ENCODE measurements at places on chromosomes 7 and 10.

GRCh38 chr10:75600833-75601232 is 169.4 kb downstream of the LRMDA start:
- no peak for DNase-seq

DNA sequence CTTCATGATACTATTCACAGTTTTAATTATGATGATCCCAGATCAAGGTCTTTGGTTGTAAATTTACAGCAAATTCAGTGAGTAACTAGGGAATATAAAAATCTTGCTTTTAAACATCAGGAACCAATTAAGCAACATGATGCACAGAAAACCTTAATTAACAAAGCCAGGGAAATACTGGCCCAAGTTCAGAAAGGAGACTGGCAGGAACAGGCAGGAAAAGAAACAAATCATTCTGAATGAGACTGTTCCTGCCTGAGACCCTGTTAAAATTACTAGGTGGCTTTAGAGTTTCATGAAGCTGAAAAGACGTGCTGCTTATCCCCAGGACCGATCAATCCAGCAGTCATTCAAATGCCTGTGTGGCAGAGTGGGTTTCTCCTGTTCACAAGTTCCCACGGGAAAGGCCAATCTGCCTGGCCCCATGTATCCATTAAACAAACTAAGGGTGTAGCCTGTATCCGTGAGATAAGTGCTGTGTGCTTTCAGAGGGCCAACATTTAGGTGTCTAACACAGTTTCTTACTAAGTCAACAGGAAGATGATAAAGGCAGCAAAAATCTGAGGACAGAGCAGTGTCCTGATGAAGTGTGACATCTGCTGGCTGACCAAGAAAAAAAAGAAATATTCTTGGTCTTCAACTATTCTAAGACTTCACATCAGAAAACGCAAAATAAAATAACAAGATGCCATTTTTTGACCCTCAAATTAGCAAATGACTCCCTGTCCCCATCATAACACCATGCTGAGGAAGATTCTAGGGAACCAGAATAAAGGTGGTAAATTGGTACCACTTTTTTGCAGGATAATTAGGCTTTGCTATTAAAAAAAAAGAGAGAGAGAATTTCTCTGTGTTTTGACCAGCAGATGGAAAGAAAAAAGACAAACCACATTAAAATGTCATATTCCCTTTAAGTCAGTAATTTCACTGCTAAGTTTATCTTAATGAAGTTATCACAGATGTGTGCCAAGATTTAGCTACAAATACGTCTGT is 34.2 kb downstream of the PUS7 start:
- no peak for DNase-seq

- no peak for DNase-seq
Measured at GRCh38 chr7:28418966-28419365, 6.6 kb downstream of the CREB5 start.

DNA sequence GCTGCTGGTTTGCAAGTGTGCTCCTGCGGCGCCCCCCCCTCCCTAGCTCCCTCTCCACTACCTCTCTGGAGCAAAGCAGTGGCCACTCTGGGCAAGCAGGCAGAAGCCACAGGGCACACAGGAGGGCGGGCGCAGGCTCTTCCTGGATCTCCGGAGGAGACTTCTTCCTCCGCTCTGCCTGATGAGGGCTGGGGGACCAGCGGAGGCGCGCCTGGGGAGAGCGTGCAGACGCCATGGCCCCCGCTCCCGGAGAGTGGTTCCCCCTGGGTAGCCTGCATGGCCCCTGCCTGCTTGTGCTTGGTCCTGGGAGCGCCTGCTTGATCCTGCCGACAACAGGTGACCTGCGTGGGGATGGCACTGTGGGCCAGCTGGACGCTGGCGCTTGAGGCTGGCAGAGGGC is 29.0 kb downstream of the ANKMY2 start:
- no peak for DNase-seq

DNA sequence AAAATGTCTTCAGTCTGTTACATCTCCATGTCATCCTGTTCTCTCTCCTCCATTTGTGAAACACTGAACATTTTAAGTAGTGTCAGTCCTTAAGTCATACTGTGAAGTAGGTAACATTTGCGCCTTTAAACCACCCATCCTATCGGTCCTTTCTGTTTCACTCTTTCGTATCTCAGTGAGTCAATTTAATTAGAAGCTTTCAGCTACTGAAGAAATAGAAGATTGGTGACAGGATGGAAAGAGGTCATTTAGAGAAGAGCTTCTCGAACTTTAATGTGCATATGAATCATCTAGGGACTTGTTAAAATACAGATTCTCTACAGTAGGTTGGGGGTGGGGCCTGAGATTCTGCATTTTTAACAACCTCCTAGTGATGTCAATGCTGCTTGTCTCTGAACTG is 113.4 kb downstream of the SRI start:
- DNase-seq: no peak

DNA sequence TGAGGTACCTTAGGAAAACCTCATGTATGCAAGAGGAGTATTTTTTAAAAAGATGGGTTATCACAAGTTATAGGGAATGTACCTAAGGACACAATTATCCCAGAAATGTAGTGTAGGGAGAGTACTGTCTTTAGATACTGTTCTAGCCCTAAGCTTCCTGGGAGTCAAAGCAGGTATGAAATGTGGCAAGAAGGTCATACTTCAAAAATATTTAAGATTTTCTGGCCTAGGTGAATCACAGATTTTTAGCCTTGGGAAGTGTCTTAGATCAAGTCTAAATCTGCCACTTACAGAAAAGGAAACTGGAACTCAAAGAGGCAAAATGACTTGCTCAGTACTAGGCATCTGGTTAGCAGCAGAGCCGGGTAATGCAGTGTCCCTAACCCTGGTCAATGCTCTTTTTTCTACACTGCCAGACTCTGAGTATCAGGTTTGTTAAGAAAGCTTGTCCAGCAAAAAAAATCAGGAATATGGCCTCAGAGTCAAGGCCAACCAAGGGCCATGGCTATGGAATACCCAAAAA is 13.9 kb downstream of the PIK3AP1 start:
- no peak for DNase-seq

- no peak for DNase-seq
Measured at GRCh38 chr7:29864656-29865055, 58.3 kb downstream of the WIPF3 start.

Data from NCI-H510A (cell line).